Fibroblast of mammary gland (primary cell): ENCODE measurements at places on chromosomes 1 and 21.

DNA sequence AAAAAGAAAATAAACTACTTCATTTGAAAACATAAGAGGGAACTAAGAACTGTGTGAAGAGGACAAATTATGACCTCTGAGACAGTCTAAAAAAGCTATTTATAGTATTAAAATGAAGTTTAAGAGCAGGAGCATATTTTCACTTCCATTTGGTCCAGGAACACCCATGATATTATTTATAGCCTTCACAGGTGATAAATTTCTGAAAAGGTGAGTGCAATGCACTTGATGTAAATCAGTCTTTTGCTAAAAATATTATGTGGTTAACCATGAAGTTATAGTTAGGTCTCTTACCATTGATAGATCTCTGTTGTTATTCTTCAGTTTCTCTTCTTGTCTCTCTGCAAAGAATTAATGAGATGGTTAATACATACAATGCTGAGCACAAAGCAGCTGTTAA is 14.7 kb downstream of the TMCO1 start:
- DNase-seq: no peak

GRCh38 chr1:199979071-199979470 is 48.4 kb upstream of the NR5A2 start:
- no peak for DNase-seq

DNA sequence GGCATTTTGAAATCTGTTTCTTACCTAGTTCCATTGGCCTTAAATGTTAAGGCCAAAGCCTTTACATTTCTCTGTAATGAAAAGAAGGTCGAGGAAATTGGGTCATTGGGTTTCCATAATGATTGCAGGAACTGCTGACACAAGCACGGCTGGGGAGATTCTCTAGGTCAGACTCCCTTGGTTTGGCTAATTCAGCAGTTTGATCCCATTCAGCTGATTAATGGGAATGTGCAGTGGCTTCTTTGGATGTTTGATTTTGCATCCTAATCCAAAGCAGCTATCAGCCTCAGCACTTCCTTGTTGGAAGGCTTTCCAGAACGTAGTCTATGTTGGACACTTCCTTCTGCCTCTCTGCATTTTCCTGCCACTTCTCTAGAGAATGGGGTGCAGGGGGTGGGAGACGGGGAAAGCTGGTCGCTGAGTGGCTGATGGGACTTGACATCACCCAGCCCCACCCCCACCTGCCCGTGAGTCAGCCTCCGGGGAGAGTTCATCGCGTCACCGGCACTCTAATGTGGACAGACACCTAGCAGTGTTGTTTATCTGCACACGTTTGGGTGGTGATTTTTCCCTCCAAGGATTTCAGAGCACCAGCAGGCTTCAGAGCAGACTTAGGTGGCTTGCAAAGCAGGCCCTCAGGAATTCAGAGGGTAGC is 5.4 kb downstream of the PSEN2 start:
- peak; percentile 56 for DNase-seq

DNA sequence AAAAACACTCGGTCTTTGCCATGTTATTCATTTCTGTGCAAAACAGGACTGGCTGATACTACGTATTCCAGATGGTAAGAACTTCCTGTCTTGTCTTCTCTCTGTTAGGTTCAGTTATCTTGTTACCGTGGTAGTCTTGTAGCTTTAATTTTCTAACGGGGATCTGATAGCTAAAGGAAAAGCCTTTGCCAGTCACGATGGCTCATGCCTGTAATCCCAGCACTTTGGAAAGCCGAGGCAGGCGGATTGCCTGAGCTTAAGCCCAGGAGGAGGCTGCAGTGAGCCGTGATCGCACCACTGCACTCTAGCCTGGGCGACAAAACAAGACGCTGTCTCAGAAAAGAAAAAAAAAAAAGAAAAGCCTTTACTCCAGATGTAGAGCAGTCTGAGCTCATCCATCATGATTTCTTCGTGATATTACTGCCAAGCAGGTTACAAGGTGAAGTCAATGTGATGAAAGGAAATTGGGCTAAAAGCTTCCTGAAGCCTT is 11.1 kb upstream of the MSTO1 start:
- peak; percentile 57 for DNase-seq

DNA sequence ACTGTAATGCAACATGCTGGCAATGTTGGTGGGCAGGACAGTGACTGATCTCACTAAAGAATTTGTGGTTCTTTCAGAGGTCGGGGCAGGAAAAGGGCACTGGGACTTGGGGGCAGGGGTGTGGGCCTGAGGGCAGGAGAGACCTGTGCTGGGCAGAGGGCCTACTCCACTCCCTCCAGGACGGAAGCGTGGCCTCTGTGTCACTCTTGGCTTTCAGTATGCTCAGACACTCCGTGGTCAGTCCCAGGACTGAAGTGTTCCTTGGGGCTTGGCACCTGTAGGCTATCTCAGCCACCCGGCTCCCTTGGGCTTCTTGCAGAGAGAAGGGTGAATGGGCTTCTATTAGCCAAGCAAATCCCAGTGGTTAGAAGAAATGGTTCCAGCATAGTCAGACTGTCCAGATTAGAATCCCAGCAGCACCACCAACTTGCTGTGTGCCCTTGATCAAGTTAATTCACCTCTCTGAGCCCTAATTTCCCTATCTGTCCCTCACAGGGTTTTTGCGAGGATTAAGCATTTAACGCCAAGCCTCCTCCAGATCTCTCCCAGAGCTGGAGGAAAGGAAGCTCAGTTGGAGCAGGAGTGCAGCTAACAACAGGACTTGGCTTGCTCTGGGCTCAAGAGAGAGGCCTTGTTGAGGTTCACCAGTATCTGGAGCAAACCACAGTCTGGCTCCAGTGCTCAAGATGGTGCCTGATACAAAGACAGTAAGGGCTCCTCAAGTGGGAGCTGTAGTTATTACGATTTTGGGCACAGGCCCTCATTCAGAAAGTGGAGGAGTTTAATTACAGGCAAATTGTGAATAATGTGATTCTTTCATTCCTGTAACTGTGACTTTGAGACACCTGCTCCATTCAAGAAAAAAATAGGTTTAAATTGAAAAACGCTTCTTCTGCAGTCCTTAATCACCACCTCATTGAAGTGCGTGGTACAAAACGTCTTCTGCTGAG is 57.7 kb upstream of the LRP8 start:
- DNase-seq: no peak

DNA sequence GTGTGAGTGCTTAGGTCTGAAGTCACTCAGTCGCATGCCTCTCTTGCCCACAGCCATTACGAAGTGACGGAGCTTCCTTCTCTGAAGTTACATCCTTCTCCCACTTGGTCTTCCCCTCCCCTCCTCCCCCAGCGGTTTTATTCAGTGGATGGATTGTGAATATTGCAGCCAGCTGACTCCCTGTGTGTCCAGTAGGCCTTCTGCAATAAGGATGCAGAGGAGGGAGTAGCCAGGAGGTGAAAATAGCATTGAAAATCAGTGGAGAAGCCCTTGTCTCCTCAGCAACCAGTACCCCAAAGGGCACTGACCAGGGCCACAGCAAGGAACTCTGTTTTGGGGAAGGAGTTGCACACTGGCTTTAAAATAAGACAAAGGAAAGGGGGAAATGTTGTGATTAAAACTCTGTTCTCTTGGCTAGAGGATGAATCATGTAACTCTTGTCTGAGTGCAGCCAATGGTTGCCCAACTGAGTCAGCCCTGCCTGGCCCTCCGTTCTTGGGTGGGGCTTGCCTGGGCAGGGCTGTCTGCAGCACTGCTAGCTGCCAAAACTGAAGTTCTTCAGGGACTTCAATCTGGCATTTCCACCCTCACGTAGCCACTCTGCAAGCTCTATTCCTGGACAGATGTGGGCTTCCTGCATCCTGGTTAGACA is 4.3 kb downstream of the S100A10 start:
- DNase-seq: peak; percentile 91

- DNase-seq: no peak
Observed at GRCh38 chr1:195082183-195082582, 1526.1 kb downstream of the KCNT2 start.

DNA sequence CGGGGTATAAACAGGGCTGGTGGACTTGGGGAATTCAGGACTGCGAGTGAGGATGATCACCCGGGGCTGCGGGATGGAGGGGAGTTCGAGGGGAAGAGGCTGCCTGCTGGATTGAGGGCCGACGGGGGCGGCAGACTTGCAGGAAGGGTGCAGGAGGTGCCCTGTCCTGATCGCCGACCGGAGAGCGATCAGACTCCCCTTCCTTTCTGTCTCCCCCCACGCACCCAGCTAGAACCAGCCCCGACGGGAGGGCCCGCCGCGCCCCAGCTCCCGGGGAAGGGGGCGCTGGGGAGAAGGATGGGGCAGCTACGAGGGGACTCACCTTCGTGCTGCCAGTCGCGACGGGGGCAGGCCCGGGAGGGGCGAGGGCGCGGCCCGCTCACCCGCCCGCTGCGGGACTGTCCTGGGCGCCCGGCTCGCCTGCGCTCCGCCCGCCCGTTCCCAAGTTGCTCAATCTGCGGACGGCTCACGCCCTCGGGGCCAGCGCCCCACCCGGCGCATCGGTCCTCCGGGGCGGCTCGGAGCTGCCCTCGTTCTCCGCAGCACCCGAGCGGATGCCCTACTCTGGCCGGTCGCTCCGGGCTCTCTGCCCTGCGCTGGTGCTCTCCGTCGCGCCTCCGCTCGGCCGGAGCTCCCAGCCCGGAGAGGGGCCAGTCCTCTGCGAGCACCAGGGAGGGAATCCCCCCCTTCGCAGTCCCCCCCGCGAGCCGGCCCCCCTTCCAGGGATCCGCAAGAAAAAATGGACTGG is at the start of gene RSPO1:
RSPO1 (minus strand) TSS at position 649 of the 748 bp plus-strand sequence. CDS start 5,231 bp downstream, outside the sequence.
- peak; percentile 17 for DNase-seq

GRCh38 chr21:44783020-44783696 is 18.5 kb downstream of the UBE2G2 start:
- DNase-seq: no peak

- DNase-seq: no peak
Observed at GRCh38 chr1:180757657-180758056, 125.8 kb downstream of the XPR1 start.

DNA sequence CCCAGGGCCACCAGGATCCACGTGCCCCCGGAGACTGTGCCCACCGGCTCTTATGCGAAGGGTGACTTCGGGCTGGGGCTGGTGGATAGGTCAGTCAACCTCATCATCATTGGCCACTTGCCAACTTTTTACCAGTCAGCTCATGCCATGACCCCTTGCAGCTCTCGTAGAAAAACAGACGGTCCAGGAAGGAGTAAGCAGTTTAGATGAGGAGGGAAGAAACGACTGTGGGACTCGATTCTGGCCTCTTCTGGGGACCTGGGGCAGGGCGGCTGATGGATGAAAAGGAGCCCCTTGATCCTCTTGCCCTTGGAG is 41.0 kb downstream of the UBASH3A start:
- DNase-seq: no peak

GRCh38 chr1:232553809-232554208 is 76.1 kb downstream of the SIPA1L2 start:
- peak; percentile 23 for DNase-seq

DNA sequence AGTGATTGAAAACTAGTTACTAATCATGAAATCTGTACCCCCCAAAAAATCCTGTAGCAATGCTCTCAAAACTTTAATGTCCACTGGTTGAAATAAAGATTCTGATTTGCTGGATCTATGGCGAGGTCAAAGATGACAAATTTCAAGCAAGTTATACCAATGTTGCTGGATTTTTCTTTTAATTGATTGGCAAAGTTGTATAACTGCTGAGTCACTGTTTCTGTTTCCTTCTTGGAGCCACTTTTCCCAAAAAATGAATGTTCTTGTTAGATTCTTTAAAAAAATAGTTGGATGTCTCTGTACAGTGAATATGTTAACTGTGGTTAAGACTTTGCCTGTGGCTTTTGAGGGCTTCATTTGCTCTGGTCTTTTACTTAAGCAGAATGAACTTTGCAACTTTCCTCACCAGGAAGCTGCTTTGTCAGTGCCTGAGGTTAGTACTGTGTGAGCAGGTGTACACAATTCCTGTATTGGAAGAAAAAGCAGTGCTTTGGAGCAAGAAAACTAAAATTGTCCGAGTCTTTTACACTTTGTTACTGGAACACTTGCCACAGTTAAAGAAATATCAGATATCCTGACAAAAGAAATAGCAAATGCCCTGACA is 1211.9 kb downstream of the MRPL39 start:
- no peak for DNase-seq

GRCh38 chr1:198203434-198203833 is 46.6 kb downstream of the NEK7 start:
- no peak for DNase-seq

- no peak for DNase-seq
Observed at GRCh38 chr1:230306169-230306568, 120.0 kb downstream of the PGBD5 start.

DNA sequence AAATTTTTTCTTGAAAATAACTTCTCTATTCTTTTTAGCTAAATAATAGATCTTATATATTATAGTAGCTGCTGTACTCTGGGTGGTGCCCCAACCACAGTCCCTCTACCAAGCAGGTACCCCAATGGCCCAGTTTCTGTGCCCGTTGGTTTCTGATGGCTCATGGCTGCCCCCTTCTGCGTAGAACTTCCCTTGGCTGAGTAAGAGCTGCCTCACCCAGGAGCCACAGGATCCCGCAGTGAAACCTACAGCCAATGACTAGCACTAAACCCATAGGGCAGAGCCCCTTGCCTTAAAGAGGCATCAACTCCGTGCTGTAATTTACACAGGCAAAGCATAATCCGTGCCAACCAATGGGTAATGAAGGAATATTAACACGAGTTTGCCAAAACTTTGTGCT is 247.5 kb downstream of the USH2A start:
- DNase-seq: no peak

GRCh38 chr1:61141288-61142042 is 59.1 kb downstream of the NFIA start:
- peak; percentile 82 for DNase-seq

- no peak for DNase-seq
Observed at GRCh38 chr1:220592714-220593113, 64.8 kb downstream of the MARK1 start.

GRCh38 chr1:14148526-14148925 is 448.5 kb downstream of the PRDM2 start:
- no peak for DNase-seq

- DNase-seq: no peak
Observed at GRCh38 chr1:152043870-152044269, 7.1 kb upstream of the S100A11 start.

- no peak for DNase-seq
Observed at GRCh38 chr1:57289781-57290180, 134.1 kb downstream of the DAB1 start.

DNA sequence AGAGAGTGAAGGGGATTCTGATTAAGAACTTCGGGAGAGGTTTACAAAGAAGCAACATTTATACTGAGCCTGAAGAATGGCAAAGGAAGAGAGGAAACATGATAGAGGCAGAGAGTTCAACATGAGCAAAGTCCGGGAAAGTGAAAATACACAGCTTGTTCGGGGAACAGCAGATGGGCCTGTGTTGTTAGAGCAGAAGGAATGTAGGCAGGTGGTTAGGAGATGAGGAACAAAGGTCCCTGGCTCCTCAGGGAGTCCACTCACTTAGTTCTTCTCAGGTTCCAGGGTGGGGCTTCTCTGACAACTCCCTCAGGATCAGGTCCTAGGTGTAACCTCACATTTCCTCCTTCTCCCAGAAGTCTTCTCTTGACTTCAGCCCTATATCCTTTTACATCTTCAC is 5.1 kb upstream of the ZNF326 start:
- no peak for DNase-seq

DNA sequence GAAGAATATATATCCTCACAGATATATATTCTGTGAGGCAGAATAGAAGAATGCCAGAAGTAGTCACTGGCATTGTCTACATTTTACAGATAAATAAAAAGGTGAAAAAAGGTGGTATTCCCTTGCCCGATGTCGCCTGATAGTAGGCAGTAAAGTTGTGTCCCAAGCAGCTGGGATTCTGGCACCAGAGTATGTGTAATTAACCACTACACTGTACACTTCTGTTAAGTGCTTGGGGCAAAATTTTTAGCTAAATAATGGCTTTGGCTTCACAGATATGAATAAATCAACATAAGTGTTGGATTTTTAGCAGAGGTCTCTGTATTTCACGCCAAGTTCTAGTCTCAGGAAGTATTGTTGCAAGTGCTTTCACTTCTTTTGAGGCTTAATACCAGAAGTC is 13.3 kb upstream of the CASQ2 start:
- no peak for DNase-seq
